ENCODE measurements at places on chromosomes 7 and 10.
A peak's percentile ranks its signal among the peaks of the same experiment; 100 is the strongest.

- DNase-seq = no peak
Observed at GRCh38 chr7:30511973-30512662, 7.5 kb upstream of the GGCT start.

- no peak for DNase-seq
Observed at GRCh38 chr10:117409549-117410305, 34.5 kb upstream of the PDZD8 start.

- peak; percentile 92 for DNase-seq
Observed at GRCh38 chr7:13850185-13850752, 139.2 kb downstream of the ETV1 start.

GRCh38 chr7:140656548-140657515 is 15.9 kb upstream of the ADCK2 start:
- no peak for DNase-seq

- DNase-seq = no peak
Observed at GRCh38 chr10:123146894-123147634, 872 bp upstream of the HMX2 start.

DNA sequence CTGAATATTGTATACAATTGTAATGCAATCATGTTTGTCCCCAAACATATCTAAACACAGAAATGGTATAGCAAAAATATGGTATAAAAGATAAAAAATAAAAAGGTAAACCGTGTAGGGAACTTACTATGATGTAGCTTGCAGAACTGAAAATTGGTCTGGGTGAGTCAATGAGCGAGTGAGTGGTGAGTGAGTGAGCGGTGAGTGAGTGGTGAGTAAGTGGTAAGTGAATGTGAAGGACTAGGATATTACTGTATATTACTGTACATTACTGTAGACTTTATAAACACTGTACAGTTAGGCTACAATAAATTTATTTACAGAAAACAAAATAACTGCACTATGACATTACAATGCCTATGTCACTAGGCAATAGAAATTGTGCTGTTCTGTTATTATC is 1163.2 kb upstream of the SORCS1 start:
- no peak for DNase-seq

- no peak for DNase-seq
Observed at GRCh38 chr10:3668966-3669330, 116.1 kb downstream of the KLF6 start.

- no peak for DNase-seq
Observed at GRCh38 chr7:3673524-3673923, 372.5 kb downstream of the SDK1 start.

- no peak for DNase-seq
Observed at GRCh38 chr10:50417486-50417885, 166.2 kb upstream of the ASAH2 start.

GRCh38 chr7:132328047-132328620 is 248.1 kb downstream of the PLXNA4 start:
- DNase-seq = no peak

GRCh38 chr10:124667425-124668345 is 76.5 kb downstream of the FAM53B start:
- no peak for DNase-seq

- peak; percentile 83 for DNase-seq
Observed at GRCh38 chr10:110512461-110513187, 14.9 kb downstream of the DUSP5 start.

DNA sequence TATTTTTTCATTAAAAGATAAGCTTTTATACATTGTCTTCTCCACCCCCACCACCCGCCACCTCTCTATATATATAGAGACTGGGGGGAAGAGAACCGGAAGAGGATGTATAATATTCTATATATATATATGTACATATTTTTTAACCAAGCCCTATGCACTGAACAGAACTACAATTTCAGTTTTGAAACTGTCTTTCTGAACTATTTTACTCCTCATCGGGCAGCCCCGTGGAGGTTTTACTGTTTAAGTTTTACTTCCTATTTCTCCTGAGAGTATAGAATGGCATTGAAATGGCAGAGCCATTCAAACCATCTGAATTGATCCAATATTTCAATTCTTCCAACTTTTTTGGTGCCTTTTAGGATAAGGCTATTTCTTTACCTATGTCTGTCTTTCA is 1047.1 kb downstream of the NRG3 start:
- no peak for DNase-seq

GRCh38 chr7:32153006-32153405 is 82.8 kb upstream of the PDE1C start:
- DNase-seq = no peak

GRCh38 chr10:68566351-68566750 is 6.2 kb downstream of the TET1 start:
- no peak for DNase-seq

DNA sequence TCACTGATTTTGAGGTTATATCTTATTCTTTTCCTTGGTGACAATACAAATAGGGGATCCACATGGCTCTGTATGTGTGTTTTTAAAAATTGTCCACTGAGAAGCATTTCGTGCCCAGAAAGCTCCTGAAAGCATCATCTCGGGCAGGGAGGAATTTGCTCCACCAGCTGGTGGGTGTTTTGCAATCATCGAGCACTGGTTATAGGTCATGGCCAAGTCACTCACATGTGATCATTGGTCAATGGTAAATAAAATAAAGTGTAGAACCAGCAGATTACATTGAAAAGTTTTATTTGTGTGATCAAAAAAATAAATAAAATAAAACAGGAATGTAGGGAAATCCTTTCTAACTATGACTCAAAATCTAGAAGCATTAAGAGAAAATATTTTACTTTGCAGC is 23.0 kb upstream of the SNX13 start:
- DNase-seq = no peak

- DNase-seq = peak; percentile 93
Observed at GRCh38 chr7:92695308-92696261, 105.4 kb upstream of the FAM133B start.

GRCh38 chr7:31729195-31729804 is 42.3 kb downstream of the PPP1R17 start:
- no peak for DNase-seq

- no peak for DNase-seq
Observed at GRCh38 chr10:93921338-93921737, 27.6 kb downstream of the SLC35G1 start.

DNA sequence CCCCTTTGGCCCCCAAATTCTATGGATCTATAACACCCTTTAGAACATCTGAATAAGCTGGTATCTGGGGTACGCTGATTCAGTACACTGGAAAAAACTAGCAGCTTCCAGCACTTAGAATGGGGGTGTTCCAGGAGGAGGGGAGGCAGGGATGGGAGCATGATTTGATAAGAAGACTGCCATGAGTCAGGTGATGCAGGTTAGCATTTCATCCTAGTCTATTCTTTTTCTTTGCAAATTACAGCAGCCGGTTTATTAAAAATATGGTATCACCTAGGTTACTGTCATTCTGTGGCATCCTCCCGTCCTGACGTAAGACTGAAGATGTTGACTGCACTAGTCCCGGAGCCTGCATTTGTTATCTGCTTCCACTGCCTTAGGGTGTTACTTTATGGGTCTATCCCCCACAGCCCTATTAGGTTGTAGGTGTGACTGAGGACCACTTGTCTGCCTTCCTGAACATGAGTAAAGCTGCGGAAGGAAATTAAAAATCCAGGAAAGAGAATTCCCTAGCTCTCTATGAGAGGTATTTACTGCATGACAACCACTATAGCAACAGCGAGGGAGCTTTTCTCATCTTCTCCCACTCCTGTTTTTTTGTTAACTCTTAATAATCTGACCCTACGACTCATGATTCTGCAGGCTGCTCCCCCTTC is 1.9 kb downstream of the HTR5A start:
- no peak for DNase-seq

- DNase-seq = no peak
Observed at GRCh38 chr10:86446987-86447386, 74.6 kb downstream of the WAPL start.

DNA sequence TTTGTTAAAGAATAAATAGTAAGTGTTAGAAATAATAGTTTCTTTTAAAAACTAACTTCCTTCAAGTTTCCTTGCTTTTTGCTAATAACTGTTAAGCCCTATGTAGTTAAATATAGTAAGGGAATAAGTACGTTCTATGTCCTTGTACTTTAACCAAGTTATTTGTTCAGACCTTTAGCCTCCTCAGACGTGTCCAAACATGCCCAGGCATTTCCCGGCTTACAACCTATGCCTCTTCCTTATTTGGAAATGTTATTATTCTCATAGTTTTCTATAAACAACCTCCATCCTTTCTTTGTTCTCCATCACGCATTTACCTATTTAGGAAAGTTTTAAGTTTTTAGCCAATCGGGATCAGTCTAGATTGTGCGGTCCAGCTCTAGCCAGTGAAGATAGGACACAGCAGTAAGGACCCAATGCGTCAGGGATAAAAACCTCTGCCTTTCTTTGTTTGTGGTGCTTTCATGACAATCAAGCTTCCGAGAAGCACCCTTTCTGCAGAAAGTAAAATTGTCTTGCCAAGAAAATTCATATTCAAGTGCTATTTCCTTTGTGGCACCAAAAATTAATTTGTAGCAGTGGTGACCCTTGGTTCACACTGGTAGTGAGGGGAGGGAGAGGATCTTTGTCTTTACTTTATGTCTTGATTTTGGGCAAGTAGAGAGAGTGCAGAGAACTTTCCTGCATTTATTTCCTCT is 851.3 kb upstream of the POM121L12 start:
- no peak for DNase-seq

- no peak for DNase-seq
Observed at GRCh38 chr10:44574596-44575480, 189.9 kb upstream of the CXCL12 start.

GRCh38 chr7:147096629-147097028 is 980.0 kb downstream of the CNTNAP2 start:
- DNase-seq = no peak

DNA sequence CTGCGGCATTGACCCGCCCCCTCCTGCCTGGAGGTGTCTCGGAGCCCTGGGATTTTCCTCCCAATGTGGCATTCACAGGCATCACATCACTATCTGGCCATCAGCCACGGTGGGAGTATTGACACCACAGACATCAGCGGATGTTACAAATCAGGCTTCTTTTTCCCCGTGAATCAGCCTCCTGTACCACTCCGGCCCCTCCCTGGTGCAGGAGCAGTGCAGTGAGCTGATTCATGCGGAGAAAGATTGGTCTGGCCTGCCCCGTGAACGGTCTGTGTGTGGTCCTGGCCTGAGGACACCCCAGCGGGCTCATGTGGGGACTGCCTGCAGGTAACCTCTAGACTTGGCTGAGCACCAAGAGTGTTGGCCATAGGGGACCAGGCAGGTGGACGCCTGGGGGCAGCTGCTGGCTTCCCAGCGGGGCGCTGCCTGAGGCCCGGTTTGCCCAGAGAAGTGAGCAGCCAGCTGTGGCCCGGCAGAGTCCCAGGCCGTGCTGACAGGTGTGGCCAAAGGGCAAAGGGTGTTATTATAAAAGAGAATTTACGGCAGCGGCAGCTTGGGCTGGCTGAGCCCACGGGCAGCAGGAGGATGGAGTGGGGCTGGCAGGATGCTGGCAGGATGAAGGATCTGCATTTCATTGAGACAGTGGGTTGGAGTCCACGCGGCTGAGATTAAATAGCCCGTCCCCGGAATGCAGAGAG is 32.1 kb upstream of the GNA12 start:
- peak; percentile 91 for DNase-seq

DNA sequence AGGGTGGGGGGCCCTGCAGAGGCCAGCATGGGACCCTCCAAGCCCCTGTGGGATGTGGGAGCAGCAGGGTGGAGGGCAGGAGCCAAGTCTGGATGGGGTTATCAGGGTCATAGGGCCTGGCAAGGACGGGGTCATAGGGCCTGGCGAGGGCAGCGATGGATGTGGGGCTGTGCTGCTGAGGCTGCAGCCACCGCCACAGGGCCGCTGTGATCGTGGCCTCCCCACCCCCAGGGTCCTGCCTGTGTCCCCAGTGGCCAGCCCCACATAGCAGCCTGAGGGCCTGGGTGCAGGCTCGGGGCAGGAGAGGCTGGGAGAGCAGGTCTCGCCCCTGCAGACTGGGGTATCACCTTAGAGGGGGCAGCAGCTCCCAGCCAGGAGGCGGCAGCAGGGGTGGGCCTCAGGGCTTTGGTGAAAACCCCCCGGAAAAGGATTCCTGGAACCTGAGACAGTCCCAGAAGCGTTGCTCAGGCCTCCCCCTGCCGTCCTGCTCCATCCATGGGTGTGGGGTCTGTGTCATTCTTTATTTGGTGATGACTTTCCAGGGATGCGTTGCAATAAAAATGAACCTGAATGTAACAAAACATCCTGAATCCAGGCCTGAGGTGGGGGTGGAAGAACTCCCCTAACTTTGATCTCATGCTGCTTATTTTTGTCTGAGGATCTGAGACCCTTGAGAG is 107.3 kb upstream of the SHH start:
- DNase-seq = no peak

DNA sequence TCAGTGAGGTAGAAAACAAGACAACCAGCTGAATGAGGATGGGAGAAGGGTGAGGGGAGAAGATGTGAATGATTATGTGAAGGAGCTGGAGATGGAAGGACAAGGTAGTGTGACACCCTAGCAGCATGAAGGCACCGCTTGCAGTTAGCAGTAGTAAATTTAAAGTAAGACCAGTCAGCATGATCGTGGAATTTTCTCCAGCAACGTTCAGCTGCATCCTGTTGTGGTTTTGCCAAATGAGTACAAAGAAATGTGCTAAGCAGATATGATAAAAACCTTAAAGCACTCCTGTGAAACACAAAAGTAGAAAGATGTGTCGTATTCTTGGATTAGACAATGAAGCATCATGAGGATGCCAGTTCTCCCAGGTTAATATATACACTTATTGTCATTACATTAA is 34.1 kb upstream of the IFRD1 start:
- DNase-seq = no peak

DNA sequence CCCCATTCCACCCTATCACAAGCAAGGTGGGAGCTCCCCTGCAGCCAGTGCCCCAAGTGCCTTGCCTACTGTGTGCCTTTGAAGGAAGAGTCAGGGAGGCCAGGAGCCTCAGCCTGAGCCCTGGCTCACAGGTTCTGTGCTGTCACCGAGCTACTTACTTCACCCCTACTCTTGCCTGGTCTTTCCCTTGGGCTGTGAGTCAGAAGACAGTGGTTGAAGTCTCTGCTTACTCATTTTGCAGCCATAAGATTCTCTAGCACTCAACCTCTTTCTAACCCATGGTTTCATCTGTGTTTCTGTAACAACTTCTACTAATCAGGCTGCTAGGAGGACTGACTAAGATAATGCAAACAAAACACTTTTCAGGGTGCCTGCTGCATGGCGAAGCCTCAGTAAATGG is 114.5 kb downstream of the PLCE1 start:
- peak; percentile 92 for DNase-seq

GRCh38 chr7:40608321-40609075 is 473.7 kb downstream of the SUGCT start:
- DNase-seq = no peak
